ENCODE measurements at places on chromosomes 6 and 20.
A peak's percentile ranks its signal among the peaks of the same experiment; 100 is the strongest.

- no peak for DNase-seq
Observed at GRCh38 chr6:81387163-81387562, 365.3 kb downstream of the TENT5A start.

GRCh38 chr6:14095437-14095836 is 22.1 kb upstream of the CD83 start:
- DNase-seq = no peak

- DNase-seq = no peak
Observed at GRCh38 chr20:61760731-61761130, 304.9 kb downstream of the TAF4 start.

DNA sequence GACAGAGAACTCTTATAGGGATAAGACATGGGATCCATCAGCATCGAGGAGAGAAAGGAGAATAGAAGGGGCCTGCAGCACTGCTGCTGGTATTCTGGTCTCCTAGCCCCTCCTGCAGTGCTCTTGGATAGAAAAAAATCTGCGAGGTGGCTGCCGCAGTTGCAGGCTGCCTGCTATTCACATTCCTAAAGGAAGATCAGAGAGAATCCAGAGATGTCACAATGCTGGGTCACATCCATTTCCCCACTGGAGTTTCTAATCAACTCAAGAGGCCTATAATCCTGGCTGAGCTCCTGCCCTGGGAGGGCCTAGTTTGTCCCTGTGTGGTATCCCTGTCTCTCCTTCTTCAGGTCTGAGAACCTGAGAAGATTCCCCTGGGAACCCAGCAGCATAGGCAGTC is 357.8 kb downstream of the MAFB start:
- no peak for DNase-seq

DNA sequence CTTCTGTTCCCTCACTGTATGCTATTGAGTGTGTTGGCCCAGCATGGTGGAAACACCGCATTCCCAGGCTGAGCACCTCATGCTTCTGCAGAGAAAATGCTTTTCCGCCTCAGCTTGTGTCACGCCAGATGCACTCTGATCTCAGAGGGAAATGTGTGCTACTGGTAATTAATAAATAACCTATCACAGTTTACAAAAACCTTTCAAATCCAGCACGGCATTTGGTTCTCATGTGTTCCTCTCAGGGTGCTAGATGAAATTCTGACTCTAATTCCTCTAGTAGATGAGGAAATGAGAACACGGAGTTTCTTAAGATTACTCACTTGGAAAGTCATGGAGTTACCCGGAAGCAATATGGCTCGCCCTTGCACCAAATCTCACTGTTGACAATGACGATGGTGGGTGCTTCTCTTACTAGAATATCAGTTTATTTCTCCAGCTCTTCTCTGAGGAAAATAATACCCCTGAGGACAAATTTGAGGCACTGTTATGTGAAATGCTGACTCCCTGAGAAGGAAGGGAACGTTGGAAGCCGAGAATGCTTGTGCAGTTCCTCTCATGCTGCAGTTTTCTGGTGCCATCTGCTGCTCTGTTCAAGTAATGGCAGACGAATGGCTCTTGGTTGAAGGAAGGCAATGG is 116.6 kb downstream of the RNF144B start:
- peak; percentile 53 for DNase-seq

DNA sequence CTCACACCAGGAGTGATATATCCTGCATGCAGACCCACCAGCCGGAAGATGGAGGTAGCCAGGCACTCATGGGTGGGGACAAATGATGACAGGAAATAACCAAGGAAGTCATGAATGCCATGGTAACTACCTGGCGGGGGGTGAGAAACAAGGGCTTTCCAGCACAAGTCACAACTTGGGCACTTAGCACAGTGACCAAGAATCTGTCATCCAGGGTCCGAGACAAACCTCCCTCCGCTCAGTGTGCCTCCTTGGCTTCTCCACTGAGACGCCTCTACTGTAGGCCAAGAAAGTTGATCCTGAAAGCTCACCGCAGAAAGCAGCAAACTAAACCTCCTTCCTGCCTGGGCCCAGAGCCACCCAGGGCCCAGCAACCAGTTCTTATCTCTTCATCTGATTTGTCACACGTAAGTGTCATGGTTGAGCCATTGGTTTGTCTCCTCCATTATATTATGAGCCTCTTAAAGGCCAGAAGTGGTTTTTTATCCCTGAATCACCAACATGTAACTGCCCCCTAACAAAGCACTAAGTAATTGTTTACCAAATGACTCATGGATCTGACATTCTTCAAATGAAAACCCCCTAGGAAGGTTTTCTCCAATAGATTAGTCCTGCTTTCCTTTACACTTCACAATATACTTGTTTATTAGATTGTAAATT is 84.3 kb upstream of the TAB2 start:
- no peak for DNase-seq

DNA sequence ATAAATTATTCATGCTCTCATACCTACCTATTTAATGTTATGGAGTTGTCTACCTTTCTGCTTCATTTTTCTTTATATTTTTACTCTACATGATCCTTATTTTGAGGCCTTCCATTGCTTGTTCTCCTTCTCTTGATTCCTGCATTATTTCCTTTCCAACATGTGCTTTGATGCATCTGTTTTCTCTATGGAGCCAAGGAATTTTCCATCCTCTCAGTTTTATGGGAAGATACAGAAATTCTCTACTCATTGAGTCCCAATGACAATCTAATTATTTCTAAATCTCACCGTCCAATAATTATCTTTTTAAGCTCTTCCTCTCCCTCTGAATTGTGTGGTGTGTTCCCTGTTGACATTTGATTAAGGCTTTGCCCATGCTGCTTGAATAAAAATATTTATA is 136.0 kb downstream of the PACRG start:
- no peak for DNase-seq

DNA sequence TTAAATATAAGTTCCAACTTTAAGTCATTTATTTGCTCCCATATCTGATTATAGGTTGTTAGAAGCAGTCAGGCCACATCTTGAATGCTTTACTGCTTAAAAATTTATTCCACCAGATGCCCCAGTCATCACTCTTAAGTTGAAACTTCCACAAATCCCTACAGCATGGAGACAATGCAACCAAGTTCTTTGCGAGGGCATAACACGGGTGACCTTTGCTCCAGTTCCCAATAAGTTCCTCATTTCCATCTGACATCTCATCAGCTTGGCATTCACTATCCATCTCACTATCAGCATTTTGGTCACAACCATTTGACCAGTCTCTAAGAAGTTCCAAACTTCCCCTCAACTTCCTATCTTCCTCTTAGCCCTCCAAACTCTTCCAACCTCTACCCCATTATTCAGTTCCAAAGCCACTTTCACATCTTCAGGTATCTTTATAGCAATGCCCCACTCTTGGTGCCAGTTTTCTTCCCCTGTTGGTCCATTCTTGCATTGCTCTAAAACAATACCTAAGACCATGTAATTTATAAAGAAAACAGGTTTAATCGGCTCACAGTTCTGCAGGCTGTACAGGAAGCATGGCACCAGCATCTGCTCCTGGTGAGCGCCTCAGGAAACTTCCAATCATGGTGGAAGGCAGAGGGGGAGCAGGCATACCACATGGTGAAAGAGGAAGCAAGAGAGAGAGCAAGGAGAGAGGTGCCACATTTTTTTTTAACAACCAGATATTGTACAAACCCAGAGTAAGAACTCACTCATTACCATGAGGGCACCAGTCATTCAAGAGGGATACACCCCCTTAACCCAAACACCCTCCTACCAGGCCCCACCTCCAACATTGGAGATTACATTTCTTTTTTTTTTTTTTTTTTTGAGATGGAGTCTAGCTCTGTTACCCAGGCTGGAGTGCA is 15.9 kb upstream of the ITPR3 start:
- DNase-seq = no peak

GRCh38 chr6:108955329-108955949 is 107.2 kb downstream of the ARMC2 start:
- no peak for DNase-seq

DNA sequence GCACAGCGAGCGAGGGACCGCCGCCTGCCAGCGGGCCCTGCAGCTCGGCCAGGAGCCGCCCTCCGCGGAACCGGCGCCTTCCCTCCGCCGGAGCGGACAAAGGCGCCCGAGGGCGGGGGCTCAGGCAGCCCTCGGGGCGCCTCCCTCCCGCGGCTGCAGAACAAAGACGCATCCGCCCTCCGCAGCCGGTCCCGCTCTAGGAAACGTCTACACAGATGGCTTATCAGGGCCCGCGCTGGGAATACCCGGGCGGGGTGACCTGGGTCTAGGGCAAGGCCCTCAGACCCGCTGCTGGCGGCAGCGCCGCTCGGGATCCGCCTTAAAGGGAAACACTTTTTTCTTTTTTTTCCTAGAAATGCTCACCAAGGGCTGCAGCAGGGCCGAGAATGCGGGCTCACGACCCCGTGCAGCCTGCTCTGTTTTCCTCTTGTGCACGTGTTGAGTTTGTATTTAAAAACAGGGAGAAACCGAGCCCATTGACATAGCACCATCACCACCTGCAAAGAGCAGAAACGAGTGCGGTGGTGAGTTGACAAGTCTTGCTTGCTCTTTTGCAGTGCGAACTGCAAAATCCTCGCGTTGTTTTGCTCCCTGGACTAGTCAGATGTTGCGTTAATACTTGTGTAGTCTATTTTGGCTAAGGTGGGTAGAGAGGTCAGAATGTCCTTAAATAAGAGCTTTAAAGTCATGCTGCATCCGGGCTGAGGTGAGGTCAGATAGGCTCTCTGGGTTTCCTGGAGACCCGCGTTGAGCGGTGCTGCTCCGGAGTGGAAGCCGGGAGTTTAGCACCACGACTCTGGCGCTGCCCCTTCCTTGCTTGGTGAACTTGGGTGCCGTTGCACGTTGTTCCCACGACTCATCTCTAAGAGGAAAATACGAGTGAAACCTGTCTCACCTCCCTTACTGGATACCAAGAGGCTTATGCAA is 1.1 kb upstream of the RPS6KA2 start:
- DNase-seq = peak; percentile 60

DNA sequence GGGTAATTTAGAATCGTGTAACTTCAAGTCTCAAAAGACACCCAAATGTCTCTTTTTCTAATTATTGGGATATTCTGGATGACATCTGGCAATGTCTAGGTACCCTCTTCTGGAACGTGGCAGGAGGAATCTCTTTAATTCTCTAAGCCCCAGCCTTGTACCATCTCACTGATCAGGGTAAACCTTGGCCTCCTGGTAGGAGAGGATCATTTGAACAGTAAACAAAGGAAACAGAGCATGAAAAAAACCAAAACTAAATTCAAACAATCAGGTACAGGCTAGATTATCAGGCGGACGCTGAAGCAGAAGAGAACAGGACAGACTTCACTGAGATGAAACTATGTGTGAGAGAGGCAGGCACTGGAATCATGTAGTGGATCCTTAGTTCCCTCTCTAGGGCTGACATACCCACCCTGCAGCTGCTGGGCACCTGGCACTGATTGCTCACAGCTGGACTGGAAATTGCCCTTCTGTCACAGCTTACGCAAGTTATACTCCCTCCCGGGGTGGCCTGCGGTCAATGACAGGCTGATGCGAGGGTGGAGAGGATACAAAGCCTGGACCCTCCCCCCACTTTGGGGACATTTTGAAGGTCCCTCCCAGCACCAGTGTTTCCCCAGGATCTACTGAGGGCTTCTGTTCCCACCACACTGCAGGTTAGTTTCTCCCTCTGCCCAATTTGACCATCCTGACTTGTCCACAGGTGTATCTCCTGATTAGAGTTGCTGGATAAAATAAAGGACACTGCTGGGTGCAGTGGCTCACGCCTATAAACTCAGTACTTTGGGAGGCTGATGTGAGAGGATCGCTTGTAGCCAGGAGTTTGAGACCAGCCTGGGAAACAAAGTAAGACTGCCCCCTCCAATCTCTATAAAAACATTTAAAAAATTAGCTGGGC is 20.6 kb upstream of the ZBTB24 start:
- no peak for DNase-seq

DNA sequence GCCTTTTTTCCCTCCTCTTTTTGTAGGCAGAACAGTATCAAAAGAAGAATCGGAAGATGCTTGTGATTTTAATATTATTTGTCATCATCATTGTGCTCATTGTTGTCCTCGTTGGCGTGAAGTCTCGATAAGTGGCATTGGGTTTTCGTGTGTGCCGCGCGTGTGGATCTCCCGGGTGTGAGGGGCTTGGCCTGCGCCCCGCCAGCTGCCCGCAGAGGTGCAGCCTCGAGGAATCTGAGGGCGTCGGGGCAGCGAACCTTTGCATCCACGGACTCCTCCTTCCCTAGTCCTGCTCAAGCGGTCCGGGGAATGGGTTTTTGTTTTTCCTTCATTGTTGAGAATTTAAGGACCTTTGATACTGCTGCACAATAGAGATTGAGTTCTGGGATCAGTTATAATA is 16.4 kb upstream of the NPEPL1 start:
- no peak for DNase-seq

DNA sequence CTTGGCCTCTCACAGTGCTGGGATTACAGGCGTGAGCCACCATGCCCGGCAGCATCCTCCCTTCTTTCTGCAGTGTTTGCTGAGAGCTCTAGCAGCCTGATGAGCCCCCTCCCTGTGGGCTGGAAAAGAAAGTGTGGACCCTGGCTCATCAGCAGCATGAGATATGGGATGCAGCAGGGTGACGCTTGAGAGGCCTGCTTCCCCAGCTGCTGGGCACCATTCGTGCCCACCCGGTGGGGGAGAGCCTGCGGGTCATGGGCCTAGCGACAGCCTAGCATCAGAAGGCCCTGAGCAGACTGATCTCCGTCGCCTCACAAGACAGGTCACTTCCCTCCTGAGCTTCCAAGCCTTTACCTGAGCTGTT is 16.0 kb upstream of the CCDC167 start:
- DNase-seq = no peak

DNA sequence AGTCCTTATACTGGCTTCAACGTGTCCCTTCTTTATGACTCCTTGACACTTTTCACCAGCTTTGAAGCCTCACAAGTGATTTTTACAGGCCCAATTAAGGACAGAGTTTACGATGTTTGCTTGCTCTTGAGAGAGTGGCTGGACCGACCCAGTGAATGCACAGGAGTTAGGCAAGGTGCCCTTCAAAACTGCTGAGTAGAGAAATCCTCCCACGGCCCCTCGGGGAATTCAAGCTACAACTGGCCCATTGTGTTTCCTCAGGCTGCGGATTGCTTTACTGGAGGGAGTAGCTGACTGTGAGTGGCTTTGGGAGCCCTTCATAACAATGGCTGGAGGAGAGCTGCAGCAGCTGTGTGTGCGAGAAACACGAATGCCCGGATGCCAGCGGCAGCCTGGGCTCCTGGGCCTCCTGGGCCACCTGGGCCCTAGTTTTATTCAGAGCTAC is 50.0 kb downstream of the SGK1 start:
- peak; percentile 49 for DNase-seq

DNA sequence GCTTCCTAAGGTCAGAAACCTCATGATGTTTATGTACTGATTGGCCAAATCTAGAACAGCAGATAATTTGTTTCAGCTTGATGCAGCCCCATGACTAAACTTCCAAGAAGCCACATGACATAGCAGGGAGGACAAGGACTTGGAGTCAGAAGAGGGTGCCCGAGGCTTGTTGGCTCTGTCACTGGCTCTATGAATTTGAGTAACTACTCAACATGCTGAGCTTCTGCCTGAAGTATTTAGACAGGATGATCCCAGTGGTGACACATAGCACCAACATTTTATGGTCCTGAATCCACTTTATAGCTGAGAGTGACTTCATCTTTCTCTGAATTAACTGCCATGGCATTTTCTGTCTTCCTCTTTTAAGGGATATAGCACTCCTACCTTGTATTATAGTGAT is 13.5 kb upstream of the TBX18 start:
- DNase-seq = no peak

GRCh38 chr6:108985301-108985700 is 109.3 kb downstream of the SESN1 start:
- DNase-seq = no peak

All from WTC11 (cell line).